ENCODE measurements at places on chromosomes 4 and X. TPM values are rescaled to one million over a fixed set of nuclear protein-coding genes. Genes with fewer than 3 reads are reported as not detected.

Gene DDX60
- total RNA-seq = 2.7 TPM

Gene UCP1
- total RNA-seq = not detected

Gene COL25A1
- total RNA-seq = not detected

Gene TMEM144
- 4.6 TPM for total RNA-seq

Gene AKAP4
- total RNA-seq = not detected

Gene COL4A5
- total RNA-seq = 14.2 TPM

Gene NDNF
- not detected for total RNA-seq

Gene POF1B
- total RNA-seq = 3.3 TPM

Gene DDX53
- total RNA-seq = not detected

Gene SOWAHB
- total RNA-seq = not detected

Gene HDX
- 2.0 TPM for total RNA-seq

Gene SPATA18
- total RNA-seq = 5.2 TPM

Gene TEX13B
- not detected for total RNA-seq

Gene GNRHR
- total RNA-seq = not detected

Gene FOXR2
- total RNA-seq = not detected

Gene TMEM154
- total RNA-seq = 0.18 TPM

Gene TIMP1
- total RNA-seq = 273 TPM

Gene MXRA5
- not detected for total RNA-seq

Gene FGF13
- total RNA-seq = 0.14 TPM

Gene GABRG1
- total RNA-seq = not detected

Gene CCDC160
- 0.14 TPM for total RNA-seq

Gene TMEM192
- total RNA-seq = 8.3 TPM

Measured in A549 treated with DMSO at 1 μM for 4 hours (cell line).